Stimulated activated CD4-positive, alpha-beta T cell treated with anti-CD3 and anti-CD28 coated beads, TNF-alpha, amount 100 ng/mL, for 1 hour (primary cell): ENCODE measurements at places on chromosomes 1 and 21.

DNA sequence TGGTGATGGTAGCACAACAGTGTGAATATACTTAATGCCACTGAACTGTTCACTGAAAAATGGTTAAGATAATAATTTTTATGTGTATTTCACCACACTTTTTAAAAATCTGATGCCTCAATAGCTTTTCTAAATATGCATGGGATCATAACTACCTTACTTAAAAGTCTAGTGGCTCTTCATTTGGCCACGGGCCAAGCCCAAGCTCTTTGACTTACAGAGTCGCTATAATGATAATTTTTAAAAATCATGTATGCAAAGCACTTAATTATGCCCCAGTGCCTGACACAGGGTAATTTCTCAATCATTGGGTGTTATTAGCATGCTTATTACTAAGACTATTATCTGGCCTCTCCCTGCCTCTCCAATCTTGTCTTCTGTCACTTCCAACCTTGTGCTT lies 7.6 kb upstream of the CNN3 start:
- no peak for DNase-seq

DNA sequence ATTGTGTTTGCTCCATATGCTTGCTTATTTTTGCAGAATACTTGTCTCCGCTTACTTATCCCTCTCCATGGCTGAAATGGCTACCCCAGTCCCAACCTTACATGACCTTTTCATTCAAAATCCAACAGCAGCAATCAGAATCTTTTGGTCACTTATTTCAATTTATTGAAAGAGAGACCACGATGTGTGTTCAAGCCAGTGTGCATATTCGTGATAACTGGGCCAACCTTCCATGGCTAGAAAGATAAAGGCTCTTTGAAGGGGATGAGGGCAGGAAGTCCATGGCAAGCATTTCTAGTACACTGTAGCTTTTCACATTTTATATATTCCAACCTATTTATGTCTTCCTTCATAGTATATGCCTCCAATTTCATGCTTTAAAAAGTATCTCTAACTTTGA lies 23.1 kb downstream of the HSD11B1 start:
- DNase-seq = no peak

GRCh38 chr1:241391926-241392710 lies 35.1 kb upstream of the RGS7 start:
- no peak for DNase-seq

DNA sequence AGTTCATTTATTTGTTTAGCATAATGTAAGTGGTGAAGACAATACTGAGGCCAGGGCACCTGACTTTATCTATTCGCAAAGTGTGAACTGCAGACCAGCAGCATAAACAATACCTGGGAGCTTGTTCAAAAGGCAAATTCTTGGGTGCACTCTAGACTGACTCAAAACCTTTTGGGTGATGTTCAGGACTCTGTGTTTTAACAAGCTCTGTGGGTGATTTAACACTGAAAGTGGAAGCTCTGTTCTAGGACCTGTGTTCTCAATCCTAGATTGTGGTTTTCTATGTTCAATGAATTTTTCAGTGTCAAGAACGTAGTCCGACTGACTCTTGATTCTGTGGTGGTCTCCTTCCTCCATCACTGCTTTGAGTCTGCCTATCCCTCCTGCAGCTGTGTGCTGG lies 71.9 kb downstream of the GPR88 start:
- DNase-seq = no peak
